ENCODE measurements at places on chromosomes 6 and 20. TPM values are rescaled to one million over a fixed set of nuclear protein-coding genes. Genes with fewer than 3 reads are reported as not detected.

DNA sequence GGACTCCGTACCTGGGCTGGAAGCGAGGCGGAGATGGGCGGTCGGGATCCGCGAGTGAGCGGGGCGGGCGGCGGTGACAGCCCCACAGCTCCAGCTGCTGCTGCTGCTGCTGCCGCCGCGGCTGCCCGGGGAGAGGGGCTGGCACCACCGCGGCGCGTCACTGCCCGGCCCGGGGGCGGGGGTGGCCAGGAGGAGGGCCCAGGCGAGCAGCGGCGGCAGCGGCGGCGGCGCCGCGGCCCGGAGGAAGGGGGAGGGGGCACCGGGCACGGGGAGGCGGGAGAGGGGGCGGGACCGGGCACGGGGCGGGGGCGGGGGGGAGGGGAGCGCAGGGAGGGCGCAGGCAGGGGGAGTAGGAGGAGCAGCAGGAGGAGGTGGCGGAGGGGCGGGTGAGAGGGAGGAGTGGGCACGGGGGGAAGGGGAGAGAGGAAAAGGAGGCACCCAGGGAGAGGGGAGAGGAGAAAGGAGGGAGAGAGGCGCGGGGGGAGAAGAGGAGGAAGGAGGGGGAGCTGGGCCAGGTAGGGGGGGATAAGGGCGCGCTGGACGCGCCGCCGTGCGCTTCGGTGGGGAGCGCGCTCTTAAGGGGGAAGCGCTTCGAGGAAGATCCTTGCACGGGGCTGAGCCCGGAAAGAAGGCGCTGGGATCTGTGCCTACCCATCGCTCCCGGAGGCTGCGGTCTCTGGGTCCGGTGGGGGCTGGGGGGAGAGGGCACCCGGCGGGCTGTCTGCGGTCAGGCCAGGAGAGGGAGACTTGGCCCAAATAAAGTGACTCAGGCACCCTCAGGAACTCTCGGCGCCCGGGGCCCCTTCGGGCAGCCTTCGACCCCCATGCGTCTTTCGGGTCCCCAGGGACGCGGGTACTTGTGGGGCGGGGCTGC, 101.5 kb downstream of the NOL4L start:
- H3K36me3 ChIP-seq, result peaks cover 11% of the 10 kb centered on the region
- H3K27me3 ChIP-seq, result no peaks in the 10 kb centered on the region
- peak overlapping the region; percentile 34 for H3K27ac ChIP-seq
- H3K4me3 ChIP-seq, result peak overlapping the region; percentile 79

DNA sequence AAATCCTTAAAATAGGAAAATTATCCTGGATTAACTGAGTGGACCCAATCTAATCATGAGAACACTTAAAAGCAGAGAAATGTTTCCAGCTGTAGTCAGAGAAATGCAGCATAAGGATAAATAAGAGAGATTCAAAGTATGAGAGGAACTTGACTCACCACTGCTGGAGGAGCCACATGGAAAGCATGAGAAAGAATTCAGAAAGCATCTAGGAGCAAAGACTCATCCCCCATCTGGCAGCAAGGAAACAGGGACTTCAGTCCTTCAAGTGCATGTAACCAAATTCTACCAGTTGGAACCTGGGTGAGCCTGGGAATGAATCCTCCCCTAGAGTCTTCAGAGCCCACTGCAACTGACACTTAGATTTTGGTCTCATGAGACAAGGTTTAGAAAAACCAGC, 33.7 kb downstream of the RNF146 start:
- DNase-seq, result no peak
- peaks cover 5% of the 10 kb centered on the region for H3K36me3 ChIP-seq

DNA sequence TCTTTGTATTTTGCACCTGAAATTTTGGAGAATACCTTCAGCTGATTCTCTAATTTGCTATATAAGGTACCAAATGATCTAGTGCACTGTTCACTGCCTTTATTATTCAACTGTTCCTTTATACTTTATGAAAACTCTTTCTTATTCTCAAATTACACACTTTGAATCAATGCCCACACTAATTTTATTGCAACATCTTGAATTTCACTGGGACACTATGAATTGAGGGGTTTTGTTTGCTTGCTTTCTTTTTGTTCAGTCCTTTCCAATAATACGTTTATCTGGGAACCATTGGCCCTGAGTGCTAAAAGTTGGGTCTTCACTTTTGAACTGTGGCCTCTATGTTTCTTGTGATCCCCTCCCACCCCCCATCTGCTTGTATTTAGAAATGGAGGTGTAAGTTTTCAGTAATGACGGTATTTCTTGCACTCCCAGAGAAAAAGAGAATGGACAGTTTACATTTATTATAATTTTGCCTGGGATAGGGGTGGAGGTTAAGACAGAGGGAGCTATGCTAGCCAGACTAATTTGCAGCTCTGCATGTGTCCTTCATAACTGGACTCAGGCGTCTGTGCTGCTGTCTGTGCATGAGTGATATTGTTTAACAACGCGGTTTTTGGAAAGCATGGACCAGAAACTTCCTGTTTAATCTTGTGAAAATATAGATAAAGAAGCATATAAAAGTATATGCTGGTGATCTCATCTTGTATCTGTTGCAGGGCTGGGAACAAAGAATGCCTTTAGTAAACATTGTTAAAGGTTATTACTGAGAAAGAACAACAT, 98.1 kb downstream of the DNAH8 start:
- peaks cover 68% of the 10 kb centered on the region for H3K27me3 ChIP-seq
- no peak for DNase-seq
- no peak overlapping the region for H3K4me3 ChIP-seq

DNA sequence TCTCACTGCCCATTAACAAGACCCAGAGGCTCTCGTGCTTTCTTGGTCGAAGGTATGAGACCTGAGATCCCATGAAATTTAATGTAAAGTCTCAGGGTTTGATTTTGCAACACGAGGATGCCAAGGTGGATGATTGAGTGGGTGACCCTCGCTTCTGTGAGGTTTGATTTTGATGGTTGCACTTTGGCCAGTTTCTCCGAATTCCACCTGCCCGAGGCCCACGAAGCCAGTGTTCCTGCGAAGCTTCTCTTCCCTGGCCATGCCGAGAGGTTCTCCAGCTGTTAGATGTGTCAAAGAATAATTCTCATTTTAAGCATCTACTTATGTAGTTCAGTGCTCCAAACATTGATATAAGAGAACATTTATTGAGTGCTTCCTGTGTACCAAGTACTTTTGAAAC, at the start of gene KIF25:
Gene KIF25 (plus strand): TSS at position 30 of the 400 bp plus-strand sequence. CDS start 31,915 bp downstream, outside the sequence.
- no peaks in the 10 kb centered on the region for H3K36me3 ChIP-seq
- H3K27ac ChIP-seq, result no peak within 1 kb of the TSS
- no peak for DNase-seq
- no peaks in the 10 kb centered on the region for H3K4me1 ChIP-seq
- H3K4me3 ChIP-seq, result no peak within 1 kb of the TSS
- H3K27me3 ChIP-seq, result peaks cover 9% of the 10 kb centered on the region

Gene CEP43
- 27.3 TPM for total RNA-seq

GRCh38 chr6:40336940-40337760, 250.0 kb downstream of the LRFN2 start:
- no peak overlapping the region for H3K27ac ChIP-seq
- no peak for DNase-seq
- peaks cover 4% of the 10 kb centered on the region for H3K27me3 ChIP-seq
- no peaks in the 10 kb centered on the region for H3K36me3 ChIP-seq

GRCh38 chr6:38012573-38012972, 193.0 kb downstream of the ZFAND3 start:
- H3K4me3 ChIP-seq, result no peak overlapping the region
- peaks cover 19% of the 10 kb centered on the region for H3K36me3 ChIP-seq
- H3K4me1 ChIP-seq, result peaks cover 23% of the 10 kb centered on the region
- no peaks in the 10 kb centered on the region for H3K27me3 ChIP-seq
- no peak overlapping the region for H3K27ac ChIP-seq

DNA sequence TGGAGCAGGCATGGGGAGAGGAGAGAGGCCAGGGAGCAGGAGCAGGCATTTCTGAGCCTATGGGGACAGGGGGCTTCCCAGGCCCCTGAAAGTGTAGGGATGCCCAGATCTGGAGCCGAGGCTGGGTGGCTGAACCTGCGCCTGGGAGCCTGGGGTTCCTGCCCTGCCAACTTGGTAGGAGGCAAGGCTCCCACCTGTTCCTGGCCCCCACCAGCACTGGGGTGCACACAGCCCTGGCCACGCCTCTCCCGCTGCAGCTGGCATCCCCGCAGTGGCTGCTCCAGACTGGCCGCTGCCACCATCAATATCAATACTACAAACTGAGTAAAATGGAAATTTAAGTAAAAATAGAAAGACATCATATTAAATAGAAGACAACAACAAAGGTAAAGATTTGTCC, 684.9 kb upstream of the MAP3K7 start:
- no peak for DNase-seq
- H3K4me3 ChIP-seq, result no peak overlapping the region
- H3K4me1 ChIP-seq, result no peaks in the 10 kb centered on the region
- no peak overlapping the region for H3K27ac ChIP-seq

GRCh38 chr6:89117211-89118108, at the start of gene SRSF12:
Gene SRSF12, minus strand, starts transcription at chr6:89118071. Its CDS starts 184 bp downstream, at chr6:89117887.
- H3K4me1 ChIP-seq, result peaks cover 6% of the 10 kb centered on the region
- H3K27ac ChIP-seq, result no peak within 1 kb of the TSS
- H3K36me3 ChIP-seq, result no peaks in the 10 kb centered on the region
- peak within 1 kb of the TSS; percentile 77 for H3K4me3 ChIP-seq
- peak; percentile 57 for DNase-seq

DNA sequence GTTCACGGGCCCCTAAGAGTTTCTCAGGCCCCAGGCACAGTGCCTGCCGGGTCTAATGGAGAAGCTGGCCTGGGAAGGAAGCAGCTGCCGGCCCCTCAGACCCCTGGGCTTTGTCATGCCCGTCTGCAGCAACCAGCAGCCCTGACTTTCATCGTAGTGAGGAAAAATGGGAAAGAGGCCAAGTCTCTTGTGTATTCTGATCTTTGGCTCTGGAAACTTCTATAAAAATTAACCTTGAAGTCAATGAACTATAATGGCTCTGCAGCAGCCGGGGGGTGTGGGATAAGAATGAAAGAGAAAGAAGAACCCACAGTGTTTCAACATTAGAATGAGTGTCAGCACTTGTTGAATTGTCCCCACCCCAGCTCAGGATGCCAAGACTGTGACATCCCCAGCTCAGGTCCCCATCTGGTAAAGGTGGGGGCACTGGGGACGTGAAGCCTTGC, 12.9 kb downstream of the TGM2 start:
- DNase-seq, result peak; percentile 6
- H3K27ac ChIP-seq, result peak overlapping the region; percentile 11
- H3K36me3 ChIP-seq, result no peaks in the 10 kb centered on the region
- H3K4me1 ChIP-seq, result peaks cover 13% of the 10 kb centered on the region
- H3K4me3 ChIP-seq, result peak overlapping the region; percentile 38
- peaks cover 22% of the 10 kb centered on the region for H3K27me3 ChIP-seq

DNA sequence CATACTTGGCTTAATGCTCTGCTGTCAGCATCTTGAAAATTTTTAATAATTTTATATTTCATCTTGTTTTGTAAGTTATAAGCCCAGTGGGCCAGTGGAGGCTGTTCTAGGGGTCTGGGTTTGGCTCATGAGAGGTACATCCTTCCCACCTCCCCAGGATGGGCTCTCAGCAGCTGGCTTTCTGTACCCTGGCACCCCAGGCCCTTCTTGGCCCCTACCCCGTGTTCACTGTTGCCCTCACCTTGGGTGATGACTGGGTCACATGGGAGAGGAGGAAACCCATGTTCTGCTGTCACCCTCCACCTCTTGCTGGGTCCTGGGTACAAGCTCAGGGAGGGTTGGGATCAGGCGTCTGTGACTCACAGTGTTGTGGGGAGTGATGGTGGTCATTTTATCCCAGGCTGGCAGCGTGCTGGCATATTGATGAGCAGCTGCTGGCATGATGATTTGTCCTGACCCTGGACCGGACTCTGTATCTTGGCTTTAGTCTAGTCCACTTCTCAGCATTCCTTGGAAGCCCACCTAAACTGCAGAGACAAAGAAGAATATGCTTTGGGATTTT, 34.6 kb downstream of the SLC16A10 start:
- peaks cover 27% of the 10 kb centered on the region for H3K4me1 ChIP-seq
- H3K27me3 ChIP-seq, result no peaks in the 10 kb centered on the region
- peak overlapping the region; percentile 25 for H3K27ac ChIP-seq

GRCh38 chr20:50717312-50717711, 14.1 kb upstream of the PARD6B start:
- no peaks in the 10 kb centered on the region for H3K36me3 ChIP-seq
- peaks cover 9% of the 10 kb centered on the region for H3K27me3 ChIP-seq
- no peaks in the 10 kb centered on the region for H3K4me1 ChIP-seq
- no peak overlapping the region for H3K4me3 ChIP-seq

- H3K27ac ChIP-seq, result no peak overlapping the region
- no peak overlapping the region for H3K4me3 ChIP-seq
- no peak for DNase-seq
- H3K4me1 ChIP-seq, result no peaks in the 10 kb centered on the region
These were observed 173.0 kb downstream of the PRKN start for GRCh38 chr6:162554531-162554930.

Gene FERMT1
- total RNA-seq, result 0.32 TPM

DNA sequence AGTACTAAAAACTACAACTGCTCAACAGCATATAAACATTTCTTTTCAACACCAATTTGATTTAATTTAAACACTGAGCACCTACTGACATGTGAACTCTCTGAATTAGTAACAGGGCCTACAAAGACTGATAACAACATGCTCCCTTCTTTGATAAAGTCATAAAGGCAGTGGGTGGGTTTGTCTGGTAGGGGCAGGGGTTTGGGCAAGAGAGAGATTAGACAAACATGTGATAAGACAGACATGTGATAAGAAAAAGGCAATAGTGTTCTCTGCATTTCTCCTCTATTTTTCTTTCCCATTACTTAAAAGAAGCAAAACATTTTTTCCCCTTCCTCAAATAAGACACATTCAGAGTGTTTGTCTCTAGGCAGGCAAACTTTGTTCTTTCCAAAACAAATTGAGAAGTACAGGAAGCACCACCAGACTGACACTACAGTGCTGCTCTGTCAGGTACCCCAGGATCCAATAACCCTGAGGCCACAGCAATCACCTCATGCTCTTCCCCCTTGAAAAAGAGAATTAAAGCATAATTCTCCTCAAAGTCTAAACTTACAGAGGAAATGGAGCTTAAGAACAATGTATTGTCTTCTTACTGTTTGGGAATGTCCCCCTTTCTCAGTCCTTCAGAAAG, 11.9 kb downstream of the C6orf52 start:
- H3K36me3 ChIP-seq, result peaks cover 23% of the 10 kb centered on the region
- peaks cover 56% of the 10 kb centered on the region for H3K4me1 ChIP-seq
- H3K4me3 ChIP-seq, result no peak overlapping the region
- H3K27me3 ChIP-seq, result no peaks in the 10 kb centered on the region

- H3K4me1 ChIP-seq, result peaks cover 4% of the 10 kb centered on the region
- no peak overlapping the region for H3K4me3 ChIP-seq
- no peaks in the 10 kb centered on the region for H3K36me3 ChIP-seq
- no peak overlapping the region for H3K27ac ChIP-seq
These were observed 5.8 kb downstream of the SLC2A4RG start for GRCh38 chr20:63745424-63745805.

- DNase-seq, result no peak
- H3K4me3 ChIP-seq, result no peak overlapping the region
- no peaks in the 10 kb centered on the region for H3K27me3 ChIP-seq
- H3K36me3 ChIP-seq, result peaks cover 41% of the 10 kb centered on the region
- peaks cover 6% of the 10 kb centered on the region for H3K4me1 ChIP-seq
These were observed 339.4 kb downstream of the CDKAL1 start for GRCh38 chr6:20873425-20874190.

- no peak overlapping the region for H3K4me3 ChIP-seq
- DNase-seq, result no peak
- peaks cover 21% of the 10 kb centered on the region for H3K4me1 ChIP-seq
- H3K36me3 ChIP-seq, result peaks cover 17% of the 10 kb centered on the region
These were observed 13.0 kb downstream of the ATRN start for GRCh38 chr20:3483784-3484183.
